ENCODE measurements at places on chromosomes 7 and 10.

DNA sequence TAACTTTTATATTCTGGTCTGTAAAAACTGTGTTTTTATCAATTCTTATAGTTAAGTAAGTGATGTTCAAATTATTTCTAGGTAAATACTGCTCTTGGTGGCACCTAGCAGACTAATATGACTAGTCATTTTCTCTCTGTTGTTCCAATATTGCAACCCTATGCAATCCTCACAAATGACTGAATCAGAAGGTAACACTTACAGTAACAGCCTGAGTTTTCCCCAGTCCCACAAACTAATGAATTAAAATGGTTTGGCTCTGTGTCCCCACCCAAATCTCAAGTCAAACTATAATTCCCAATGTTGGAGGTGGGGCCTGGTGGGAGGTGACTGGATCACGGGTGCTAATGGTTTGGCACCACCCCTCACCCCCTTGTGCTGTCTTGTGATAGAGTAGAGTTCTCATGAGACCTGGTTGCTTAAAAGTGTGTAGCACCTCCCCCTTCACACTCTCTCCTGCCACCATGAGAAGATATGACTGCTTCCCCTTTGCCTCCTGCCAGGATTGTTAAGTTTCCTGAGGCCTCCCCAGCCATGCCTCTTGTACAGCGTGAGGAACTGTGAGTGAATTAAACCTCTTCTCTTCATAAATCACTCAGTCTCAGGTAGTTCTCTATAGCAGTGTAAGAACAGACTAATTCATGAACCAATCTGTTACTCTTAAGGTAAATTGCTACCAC lies 43.5 kb downstream of the MTPN start:
- no peak for DNase-seq

DNA sequence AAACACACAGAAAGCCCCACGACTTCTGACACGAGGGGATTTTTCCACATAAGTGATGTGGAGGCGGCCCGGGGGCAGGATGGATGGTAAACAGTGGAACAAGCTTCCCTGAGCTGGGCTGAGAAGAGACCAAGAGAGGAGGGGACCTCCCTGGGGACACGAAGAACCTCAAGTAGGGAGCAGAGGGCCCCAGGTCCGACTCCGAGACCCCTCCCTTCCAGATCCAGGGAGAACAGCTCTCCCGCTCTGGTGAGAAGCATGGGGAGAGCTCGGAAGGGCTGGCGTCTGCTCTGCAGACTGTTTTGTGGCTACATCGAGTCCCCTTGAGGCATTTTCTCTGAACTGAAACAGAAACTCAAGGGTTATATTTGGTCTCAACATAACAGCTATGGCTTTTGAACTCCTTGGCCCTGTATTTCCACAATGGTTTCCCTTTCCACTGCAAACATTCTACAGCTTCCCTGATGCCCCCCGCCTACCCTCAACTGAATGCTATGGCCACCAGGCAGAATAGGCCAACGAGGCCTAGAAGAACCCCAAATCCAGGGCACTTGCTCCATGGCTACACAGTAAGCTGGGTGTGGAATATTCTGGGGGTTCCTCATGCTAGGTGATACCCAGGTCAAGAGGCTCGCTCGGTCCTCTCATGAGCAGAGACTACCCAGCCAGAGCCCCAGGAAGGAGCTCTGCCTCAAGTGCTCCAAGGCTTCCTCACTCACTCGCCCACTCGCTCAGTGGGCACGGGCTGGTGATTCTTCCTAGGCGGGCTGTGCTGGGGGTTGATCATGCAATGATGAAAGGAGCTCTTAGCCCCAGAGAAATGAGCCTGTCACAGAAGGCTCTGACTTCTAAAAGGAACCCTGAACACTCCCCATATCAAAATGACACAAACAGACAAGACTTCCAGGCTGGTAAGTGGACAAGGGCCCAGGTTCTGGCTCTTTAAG lies 47.5 kb downstream of the FAM53B start:
- no peak for DNase-seq

GRCh38 chr7:27419581-27420177 lies 177.1 kb downstream of the EVX1 start:
- no peak for DNase-seq

GRCh38 chr10:14529351-14529750 lies 198.6 kb upstream of the FRMD4A start:
- no peak for DNase-seq

GRCh38 chr7:16563281-16564022 lies 36.8 kb downstream of the LRRC72 start:
- DNase-seq, result no peak

GRCh38 chr10:133219782-133220181 lies 10.2 kb upstream of the UTF1 start:
- DNase-seq, result no peak

DNA sequence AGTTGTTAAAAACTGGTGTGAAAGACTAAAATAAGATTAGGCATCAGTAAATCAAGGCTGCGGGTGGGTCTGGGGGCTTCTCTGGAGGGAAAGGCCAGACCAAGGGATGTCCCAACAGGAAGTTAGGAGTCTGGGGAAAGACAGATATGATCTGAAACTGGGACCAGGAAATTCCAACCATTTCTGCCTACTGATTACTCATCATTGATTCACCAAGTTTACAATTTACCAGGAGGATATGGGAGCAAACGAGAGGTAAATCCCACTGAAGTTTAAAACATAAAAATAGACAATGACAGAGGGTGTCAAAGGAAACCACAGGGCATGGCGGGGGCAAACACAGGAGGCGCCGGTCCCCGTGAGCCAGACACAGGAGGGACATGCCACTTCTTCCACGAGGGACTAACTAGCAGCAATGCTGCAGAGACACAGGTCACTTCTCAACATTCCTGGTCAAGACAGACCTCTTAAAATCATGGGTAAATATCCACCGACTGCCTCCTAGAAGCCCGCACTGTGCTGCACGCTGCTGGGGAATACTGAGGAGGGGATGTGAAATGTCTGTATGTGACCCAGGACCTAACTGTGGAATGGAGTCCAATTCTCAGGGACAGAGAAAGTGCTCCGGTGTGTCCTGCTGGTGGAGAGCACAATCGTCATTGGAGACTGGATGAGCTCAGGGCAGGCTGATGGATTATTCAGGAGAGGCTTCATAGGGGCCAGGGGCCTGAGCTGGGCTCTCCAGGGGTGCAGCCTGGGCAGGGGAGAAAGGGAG lies 153.4 kb upstream of the KLF14 start:
- no peak for DNase-seq

DNA sequence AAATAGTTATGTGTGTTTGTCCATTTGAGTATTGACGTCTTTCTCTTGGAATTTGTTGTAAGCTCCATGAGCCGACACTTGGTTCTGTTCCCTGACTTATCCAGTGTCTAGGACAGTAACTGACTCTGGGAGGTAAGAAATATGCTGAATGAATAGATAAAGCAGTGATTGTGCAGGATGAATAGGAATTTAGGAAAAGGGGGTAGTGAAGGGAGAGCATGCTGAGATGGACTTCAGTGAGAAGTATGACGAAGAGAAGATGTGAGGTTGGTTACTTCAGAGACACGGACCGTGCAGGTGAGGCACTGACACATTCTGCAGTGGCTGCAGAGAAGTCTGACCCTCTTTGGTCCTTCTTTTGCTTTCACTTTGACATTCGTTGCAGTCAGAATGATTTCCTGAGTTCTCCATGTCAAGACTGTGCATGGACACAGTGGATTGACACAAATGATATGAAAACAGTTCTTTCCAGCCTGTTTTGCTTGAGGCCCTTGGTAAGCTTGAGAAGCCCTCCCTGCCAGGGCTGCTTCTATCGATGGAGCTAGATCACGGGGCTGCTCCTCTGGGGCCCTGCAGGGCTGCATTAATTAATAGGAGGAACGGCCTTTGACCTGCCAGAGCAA lies 261.5 kb upstream of the SORCS1 start:
- DNase-seq, result no peak

DNA sequence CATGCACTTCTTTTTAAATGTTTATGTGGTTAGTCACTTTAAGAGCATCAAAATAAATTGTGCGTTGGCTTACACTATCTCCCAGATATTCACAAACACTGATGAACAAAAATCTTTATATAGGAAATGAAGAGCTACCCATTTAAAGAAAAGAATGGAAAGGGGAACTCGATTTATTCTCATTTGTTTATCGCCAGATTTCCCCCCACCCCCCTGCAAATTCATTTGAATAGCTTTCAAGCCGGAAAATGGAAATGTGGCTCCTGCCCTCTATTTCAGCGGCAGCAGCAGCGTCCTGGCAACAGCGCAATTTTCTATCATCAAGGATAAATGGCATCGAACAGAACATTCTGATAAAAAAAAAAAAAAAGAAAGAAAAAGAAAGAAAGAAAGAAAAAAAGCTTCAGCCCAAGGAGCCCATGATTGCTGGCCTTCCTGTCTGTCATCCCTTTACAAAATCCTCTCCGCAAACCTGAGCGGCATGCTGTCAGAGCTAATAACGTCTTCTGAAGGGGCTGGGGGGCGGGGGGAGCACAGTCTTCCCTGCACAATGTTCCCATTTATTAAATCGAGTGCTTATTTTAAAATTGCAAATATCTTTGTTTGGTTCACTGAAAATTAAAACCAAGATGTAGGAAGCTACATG lies 13.7 kb upstream of the DLX6 start:
- DNase-seq, result no peak

DNA sequence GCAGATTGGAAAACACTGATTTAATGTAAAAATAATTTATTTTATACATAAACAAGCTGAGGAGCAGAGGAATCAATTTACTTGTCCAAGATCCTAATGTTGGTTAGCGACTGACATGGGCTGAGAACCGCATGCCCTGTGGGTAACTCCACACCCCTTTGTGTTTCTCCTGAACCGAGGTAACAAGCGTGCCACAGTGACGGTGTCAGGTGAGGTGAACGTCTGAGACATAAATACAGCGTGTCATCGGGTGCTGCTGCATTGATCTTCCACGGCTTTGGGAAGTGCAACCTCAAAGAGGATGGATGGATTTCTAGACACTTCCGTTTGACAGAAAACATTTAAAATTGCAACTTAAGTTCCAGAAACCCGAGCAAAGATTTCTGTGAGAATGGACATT lies 386.8 kb upstream of the ADARB2 start:
- DNase-seq, result no peak

- no peak for DNase-seq
Measured at GRCh38 chr7:2029936-2030335, 202.8 kb downstream of the MAD1L1 start.

DNA sequence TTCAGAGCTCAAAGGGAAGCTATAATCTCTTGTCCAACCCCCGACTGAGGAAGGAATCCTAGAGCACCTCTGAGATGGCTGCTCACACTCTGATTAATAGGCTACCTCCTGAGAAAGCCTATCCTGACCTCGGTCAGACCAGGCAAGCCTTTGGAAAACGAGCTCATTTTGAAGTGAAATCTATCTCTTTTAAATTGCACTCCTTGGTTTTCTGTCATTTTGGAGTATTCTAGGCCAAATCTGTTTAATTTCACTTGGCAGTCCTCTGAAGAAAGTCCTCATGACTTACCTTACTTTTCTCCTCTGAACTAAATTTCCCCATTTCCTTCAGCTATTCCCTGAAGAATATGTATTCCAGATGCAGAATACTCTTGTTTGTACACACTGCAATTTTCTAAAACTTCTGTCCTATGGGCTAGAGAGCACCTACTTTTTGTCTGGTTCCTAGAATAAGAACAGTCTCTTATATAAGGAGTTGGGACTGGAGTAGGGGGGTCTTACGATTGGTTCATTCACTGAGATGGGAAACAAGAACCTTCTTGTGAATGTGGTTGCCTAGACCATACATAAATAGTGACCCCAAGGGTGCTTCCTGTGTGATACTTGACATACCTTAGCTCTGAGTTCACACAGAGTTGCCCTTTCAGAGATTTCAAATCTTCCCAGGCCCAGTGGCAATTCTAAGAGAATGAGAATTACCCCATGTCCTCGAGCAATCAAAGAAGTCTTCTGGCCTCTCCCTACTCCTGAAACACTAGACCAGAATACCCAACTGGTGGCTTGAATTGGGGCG lies 31.9 kb upstream of the HPS1 start:
- no peak for DNase-seq

DNA sequence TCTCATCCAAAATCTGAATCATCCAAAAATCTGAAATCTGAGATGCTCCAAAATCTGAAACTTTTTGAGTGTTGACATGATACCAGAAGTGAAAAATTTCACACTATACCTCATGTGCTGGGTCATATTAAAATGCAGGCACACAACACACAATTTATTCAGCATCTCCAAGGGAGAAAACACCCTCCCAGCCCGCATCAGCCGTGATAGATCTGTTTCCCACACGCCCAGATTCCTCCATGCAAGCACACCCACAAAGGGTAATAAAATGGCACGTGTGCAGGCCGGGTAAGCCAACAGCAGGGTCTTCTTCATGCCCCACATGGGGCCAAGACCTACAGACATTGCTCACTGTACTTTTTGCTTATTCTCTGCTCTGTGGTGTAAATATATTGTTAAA lies 173.1 kb upstream of the FERD3L start:
- no peak for DNase-seq

GRCh38 chr10:11440250-11441150 lies 170.9 kb downstream of the USP6NL start:
- no peak for DNase-seq

DNA sequence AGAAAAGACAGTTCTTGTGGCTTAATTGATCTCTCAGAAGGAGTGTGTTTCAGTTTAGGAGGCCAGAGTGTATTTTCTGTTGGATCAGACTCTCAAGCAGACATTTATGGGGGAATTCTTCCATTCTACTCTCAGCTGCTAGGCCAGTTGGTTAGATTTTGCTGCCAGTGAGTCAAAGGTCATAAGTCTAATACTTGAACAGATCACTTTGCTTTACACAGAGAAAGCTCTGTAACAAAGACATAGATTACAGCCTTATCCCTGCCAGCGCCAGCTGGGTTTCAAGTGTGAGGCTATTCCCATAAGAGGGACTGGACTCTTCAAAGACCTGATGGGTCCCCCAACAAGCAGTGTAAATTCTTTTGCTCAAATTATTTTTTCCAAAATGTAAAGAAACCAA lies 145.6 kb upstream of the SEMA3C start:
- no peak for DNase-seq

DNA sequence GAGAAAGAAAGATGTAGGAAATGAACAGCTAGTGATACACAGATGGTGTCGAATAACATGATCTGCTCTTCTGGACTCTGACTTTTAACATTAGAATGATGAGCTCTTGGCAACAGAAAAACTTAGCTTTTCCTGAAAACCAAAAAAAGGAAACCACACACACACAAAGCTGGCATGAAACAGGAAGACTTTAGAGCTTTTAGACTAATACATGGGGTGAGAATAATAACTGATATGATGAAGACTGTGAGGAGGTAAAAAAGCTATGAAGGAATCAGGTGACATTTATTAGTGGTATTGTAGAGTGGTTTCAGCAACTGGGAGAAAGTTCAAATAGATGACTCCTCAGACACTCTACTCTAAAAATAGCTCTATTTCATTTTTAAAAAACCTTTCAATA lies 491.9 kb downstream of the PARD3 start:
- DNase-seq, result no peak
